ENCODE measurements at places on chromosomes 5 and 9.

GRCh38 chr9:97527626-97528528, 26.4 kb downstream of the TMOD1 start:
- DNase-seq = no peak

GRCh38 chr9:36392489-36392888, 7.6 kb downstream of the RNF38 start:
- DNase-seq = no peak

DNA sequence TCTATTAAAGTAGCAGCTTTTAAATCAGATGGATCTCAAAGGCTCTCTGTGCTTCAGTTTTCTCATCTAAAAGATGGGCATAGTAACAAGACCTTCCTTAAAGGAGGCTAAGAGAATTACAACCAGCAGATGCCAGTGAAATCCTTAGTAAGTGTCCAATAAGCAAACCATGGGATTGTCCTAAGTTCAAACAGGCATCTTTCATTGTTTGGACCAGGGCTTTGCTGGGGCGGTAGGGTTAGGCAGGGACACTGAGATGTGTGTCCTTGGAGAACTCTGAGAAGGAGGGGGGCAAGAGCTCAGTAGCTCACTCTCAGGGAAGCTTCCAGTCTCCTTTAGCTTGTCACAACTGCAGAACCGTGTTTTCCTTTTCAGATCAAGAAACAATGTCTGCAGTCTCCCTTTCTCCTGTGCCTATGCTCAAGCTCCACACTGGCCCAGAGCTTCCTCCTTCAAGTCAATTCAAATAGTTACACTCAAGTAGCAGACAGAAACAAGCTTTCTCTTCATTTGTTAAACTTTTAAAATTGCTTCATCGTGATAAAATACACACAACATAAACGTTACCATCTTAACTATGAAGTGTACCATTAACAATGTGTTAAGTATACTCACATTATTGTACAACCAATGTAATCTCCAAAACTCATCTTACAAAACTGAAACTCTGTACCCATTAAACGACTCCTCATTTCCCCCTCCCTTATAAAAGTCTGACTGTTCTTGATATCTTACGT, 216.2 kb downstream of the PIK3R1 start:
- DNase-seq = no peak

DNA sequence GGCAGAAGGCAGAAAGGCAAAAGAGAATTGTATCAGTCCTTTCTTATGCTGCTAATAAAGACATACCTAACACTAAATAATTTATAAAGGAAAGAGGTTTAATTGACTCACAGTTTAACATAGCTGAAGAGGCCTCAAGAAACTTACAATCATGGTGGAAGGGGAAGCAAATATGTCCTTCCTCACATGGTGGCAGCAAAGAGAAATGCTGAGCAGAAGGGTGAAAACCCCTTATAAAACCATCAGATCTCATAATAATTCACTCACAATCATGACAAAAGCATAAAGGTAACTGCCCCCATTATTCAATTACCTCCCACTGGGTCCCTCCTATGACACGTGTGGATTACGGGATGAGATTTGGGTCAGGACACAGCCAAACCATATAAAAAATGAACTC, 312.5 kb upstream of the PTGER4 start:
- DNase-seq = no peak

DNA sequence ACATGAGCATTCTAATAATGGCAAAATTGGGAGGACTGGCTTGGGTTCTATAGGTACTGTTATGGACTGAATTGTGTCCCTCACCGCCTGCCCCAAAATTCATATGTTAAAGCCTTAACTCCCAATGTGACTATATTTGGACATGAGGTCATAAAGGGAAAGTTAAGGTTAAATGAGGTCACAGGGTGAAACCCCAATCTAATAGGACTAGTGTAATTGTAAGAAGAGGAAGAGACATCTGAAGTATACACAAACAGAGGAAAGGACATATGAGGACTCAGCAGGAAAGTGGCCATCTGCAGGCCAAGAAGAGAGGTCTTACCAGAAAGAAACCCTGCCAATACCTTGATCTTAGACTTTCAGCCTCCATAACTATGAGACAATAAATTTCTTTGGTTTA, 23.1 kb downstream of the RNF180 start:
- no peak for DNase-seq
